ENCODE measurements at places on chromosomes 5 and 9.

DNA sequence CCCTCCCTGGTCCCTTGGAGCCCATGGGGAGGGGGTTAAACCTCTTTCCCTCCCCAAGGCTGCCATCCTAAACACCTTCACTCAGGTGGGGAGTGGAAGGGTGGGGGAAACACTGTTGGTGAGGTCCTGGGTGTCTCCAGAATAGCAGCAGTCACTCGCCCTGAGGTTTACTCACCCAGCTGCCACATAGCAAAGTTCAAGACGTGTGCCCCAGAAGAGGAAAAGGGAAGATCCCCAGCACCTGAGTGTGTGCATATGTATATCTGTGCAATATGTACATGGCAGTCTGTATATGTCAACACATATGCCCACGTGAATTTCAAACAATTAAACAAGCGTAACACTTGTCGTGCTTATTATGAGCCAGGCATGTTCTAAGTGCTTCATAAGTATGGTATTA lies 31.3 kb upstream of the SMU1 start:
- no peak for DNase-seq

GRCh38 chr5:127351418-127351817 lies 60.8 kb downstream of the MEGF10 start:
- no peak for DNase-seq

DNA sequence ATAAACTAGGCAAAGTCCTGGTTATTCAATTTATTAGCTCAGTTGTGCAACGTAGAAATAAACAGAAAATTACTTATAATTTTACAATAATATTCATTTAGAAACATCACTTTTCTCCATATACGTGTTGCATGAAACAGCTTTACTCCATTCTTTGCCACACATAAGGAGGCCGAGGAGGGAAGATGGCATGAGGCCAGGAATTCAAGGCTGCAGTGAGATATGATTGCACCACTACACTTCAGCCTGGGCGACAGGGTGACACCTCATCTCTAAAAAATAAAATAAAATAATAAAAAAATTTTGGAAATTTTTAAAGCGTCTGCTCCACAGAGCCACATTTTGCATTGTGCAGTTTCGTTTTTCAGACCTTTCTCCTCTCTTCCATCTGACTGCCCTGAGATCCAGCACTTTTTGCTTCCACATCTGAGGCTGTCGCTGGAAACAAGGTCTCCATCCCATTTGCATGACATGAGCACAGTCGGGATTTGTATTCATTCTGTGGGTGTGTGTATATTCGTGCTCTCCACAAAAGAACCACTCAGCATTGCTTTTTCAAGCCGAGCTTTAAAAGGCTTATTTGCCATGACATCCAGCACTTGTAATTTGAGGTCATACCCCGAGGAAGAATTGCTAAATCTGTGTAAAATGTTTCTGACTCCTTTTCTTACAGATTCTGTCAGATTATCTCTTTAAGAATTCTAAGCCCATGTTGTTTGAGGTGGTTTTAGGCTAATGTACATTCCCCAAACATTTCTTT lies 98.6 kb upstream of the MSX2 start:
- DNase-seq = no peak

- DNase-seq = no peak
Observed at GRCh38 chr9:82110881-82111280, 122.3 kb downstream of the SPATA31D1 start.

DNA sequence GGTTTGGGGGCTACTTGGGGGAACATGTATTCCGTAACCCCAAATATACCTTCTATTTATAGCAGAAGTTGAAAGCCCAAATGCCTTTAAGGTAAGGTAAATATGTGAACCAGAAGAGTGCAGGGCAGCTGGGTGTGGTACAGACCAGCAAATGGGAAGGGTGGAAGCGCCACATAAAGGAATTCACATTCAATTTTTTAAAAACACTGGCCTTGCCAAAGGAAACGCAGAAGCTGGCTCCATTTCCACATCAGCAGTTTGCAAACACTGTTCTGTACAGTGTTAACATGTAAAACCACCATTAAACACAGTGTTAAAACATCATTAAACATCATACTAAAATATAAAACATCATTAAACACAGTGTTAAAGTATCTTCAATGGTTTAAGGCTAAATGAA lies 3.5 kb upstream of the BHMT start:
- no peak for DNase-seq

- DNase-seq = no peak
Observed at GRCh38 chr9:93681269-93682154, 105.1 kb downstream of the PHF2 start.

- DNase-seq = no peak
Observed at GRCh38 chr5:51201024-51201423, 182.2 kb upstream of the ISL1 start.

DNA sequence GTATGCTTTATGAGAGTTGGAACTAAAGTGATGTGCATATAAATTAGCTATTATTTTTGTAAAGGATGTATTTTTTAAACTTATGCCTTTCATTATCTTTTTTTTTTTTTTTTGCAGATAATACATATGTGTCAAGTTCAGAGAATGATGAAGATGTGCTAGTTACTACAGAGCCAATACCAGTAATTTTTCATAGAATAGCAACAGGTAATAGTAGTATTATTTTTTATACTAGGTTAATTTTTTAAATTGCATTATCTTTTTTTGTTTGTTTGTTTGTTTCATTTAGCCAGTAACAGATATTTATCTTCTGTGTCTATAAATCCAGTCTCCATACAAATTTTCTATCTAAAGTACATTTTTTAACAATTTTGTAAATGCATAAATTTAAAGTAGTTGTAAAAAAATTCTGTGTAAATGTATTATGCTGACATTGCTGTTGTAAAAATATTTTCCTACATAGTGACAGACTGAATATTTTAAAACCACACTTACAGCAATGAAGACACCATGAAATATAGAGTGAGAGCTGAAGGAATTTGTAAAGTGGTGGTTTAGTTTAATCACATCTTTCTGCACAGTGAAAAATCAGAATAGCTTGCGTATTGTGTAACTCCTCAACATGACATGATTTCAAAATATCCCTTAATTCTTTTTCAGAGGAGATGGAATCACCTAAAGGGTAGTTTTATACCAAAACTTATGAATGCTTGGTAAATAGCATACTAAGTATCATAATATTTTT lies 93.3 kb downstream of the PARP8 start:
- no peak for DNase-seq

DNA sequence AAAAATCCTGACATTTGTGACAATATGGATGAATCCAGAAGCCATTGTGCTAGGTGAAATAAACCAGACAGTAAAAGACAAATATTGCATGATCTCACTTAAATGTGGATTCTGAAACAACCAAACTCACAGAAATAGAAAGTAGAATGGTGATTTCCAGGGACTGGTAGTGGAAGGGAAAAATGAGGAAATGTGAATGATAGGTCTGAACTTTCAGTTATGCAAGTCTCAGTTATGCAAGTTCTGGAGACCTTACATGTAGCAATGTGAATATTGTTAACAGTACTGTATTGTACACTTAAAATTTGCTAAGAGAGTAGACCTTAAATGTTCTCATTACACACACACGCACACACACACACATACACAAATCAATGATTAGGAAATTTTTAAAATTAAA lies 84.9 kb downstream of the SLCO4C1 start:
- DNase-seq = no peak

GRCh38 chr5:80884929-80885328 lies 75.2 kb upstream of the RASGRF2 start:
- no peak for DNase-seq

DNA sequence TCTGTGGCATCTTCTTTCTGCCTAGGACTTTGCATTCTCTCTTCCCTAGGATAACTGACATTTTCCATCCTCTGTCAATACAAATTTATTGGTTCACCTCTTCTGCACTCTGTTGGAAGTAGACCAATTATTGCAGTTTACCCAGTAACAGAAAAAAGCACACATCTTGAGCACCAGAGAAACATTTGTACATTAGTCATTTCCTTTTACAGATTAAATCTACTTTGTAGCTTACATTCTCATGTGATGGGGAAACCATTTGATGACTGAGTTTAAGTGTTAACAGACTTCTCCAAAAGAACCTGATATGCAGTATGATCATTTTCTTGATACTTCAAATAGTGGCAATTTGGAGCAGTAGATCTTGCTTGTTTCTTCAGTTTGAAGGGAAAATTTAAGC lies 1098.8 kb downstream of the DTWD2 start:
- DNase-seq = no peak

DNA sequence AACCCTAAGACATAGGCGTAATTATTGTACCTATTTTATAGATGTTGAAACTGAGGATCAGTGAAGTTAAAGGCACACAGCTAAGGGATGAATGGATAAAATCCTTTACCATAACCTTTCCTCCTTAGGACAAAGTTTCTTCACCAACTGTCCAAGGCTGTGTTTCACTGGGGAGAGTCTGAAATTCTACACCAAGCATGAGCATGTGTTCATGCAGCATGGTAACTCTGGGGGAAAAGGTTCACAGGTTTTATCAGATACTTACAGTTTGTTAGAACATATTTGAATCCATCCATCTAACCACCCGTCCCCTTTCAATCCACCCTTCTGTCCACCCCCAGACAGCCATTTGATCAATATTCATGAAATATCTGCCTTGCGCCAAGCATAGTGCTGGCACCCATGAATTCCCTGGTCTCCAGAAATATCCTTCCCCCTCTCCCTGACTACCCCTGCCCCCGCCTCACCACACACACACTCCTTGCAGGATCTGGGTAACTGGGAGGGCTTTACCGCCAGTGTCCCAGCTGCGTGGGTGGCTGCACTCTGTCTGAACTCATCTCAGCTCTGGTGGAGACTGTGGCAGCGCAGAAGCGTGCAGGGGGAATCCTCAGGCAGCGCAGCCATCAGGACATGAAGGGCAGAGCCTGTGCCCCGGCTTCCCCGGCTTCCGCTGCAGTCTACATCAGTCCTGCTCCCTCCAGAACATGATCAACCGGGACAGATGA lies 6.3 kb upstream of the KCNIP1 start:
- no peak for DNase-seq

DNA sequence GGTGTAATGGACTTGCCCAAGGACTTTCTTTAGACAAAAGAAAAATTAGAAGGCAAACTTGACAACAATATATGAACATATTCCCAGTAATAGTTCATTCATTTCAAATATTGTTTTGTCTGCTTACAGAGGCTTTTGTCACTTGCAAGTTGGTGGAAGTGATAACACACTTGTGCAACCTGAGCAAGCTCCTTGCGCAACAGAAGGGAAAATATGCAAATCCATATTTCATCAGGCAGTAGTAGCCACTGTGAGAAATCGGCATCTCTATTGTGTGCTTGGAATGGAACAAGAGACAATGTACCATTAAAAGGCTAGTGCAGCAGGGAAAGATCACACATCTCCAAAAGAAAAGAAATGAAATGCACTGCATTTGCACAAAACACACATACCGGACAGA lies 125.3 kb upstream of the RASEF start:
- no peak for DNase-seq

GRCh38 chr9:89021154-89021803 lies 30.0 kb downstream of the S1PR3 start:
- DNase-seq = no peak

GRCh38 chr5:135641734-135642487 lies 63.1 kb upstream of the CXCL14 start:
- no peak for DNase-seq

DNA sequence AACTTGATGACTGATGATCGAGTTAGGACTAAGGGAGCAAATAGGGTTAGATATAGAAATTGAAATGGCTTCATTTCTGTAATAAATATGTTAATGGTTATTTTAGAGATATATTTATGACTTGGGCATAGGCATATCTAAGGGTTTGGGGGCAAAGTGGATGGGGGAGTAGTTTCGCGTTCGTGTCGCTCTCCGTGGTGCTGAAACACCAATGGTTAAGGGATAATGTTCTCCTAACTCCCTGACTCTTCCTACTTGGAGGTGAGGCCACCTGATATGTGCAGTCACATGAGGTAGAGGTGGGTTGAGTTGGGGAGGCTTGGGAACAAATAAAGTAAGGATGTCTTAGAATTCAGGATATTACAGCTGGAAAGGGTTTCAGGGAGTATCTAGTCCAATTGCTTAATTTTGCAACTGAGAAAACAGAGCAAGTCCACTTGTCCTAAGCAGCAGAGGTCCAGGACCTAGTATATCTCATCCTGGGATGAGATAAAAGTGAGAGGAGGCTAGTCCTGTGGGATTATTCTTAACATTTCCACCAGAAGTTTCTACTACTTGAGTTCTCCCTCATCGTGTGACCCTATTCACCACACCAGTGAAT lies 44.0 kb upstream of the MAP1B start:
- DNase-seq = no peak

DNA sequence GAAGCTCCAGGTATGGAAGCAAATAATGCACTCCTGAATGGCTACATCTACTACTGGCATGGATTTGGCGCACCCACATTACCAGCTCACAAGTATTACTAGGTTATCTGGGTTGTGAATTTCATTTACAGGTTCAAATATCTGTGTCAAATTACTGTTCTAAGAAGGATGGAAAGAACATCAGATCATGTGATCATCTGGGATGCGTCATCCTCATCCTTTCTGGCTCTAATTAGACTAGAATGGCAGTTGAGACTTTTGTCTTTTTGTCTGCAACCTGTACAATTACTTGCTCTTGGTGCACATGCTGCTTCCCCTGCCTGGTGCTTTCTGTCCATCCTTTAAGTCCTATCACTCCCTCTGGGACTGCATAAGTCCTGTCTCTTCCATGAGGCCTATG lies 64.1 kb downstream of the PJA2 start:
- DNase-seq = no peak

DNA sequence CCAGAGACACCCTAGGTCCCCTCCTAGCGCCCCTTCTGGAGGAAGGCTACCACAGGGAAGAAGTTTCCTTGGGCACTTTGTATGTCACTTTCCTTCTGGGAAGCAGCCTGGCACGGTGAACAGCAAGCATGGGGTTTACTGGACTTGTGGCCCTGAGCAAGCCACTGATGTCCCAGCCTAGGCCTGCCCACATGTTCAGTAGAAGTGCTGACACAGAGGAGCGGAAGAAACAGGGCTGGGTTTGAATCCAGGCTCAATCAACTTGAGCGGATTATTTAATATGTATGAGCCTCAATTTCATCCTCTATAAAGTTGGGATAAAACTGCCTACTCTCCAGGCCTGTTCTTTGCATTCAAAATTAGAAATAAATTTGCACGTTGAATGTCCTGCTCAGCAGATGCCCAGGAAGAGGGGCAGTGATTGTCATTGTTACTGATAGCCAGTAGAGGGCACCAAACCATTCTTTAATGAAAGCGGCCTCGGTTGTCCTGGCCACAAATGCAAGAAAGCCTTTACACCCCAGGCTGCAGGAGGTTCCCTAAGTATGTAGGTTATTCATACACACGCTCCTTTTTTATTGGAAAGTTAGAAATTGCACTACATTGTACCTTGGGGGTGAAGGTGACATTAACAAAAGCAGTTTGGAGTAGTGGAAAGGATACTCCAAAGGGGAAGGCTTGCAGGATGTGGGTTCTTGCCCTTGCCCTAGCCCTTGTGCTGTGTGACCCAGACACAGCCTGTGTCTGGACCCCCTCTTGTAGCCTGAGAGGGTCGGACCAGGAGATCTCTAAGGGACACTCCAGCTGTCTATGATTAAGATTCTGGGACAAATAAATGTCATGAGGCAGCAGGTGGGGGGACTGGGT lies 13.4 kb upstream of the XPA start:
- no peak for DNase-seq
